ENCODE measurements at places on chromosomes 12 and 14. TPM values are rescaled to one million over a fixed set of nuclear protein-coding genes. Genes with fewer than 3 reads are reported as not detected.

Gene CCDC196
- 0.31 TPM for polyA plus RNA-seq

Gene CPNE6
- polyA plus RNA-seq: not detected

Gene ERGIC2
- polyA plus RNA-seq: 100 TPM

Gene CELA1
- polyA plus RNA-seq: not detected

Gene BATF
- polyA plus RNA-seq: not detected

Gene ANO2
- 4.0 TPM for polyA plus RNA-seq

Gene STAT6
- 97.0 TPM for polyA plus RNA-seq

Gene FAM186B
- 1.0 TPM for polyA plus RNA-seq

Gene STON2
- 37.8 TPM for polyA plus RNA-seq

Gene IGF1
- polyA plus RNA-seq: 5.2 TPM

Gene KRT5
- 0.28 TPM for polyA plus RNA-seq

Gene TM9SF1
- polyA plus RNA-seq: 38.6 TPM

Gene EVL
- polyA plus RNA-seq: 122 TPM

Gene DCN
- polyA plus RNA-seq: 737 TPM

Gene LYSET
- polyA plus RNA-seq: 40.5 TPM

Gene TAS2R7
- not detected for polyA plus RNA-seq

Gene TSPAN19
- polyA plus RNA-seq: 0.46 TPM
